Activated CD4-positive, alpha-beta memory T cell treated with anti-CD3 and anti-CD28 coated beads, Interleukin-2, amount 10 ng/mL, durations not matched to agents 7 days and 5 days (primary cell): ENCODE measurements at places on chromosomes 5 and 9. TPM values are rescaled to one million over a fixed set of nuclear protein-coding genes. Genes with fewer than 3 reads are reported as not detected.

- H3K27me3 ChIP-seq = no peaks in the 10 kb centered on the region
- H3K27ac ChIP-seq = no peak overlapping the region
- H3K36me3 ChIP-seq = no peaks in the 10 kb centered on the region
- DNase-seq = no peak
These were observed 2.9 kb upstream of the OR13C2 start for GRCh38 chr9:104608336-104608735.

DNA sequence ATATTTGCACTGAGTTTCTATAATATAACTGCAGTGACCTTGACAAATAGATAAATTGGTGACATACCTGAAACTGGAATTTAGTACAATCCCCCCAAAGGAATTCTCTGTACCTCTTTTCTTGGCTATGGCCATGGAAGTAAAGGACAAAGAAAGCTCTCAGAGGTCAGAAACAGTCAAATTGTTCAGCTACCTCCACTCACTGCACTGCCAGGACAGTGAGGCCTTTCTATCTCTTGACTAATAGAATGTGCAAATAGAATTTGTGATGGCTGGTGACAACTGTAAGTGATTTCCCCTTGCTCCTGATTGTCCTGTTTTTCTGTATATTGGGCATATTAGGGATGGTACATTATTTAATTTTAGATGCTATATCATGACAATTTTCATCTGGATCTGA, 67.1 kb downstream of the CCDC192 start:
- DNase-seq = no peak
- no peak overlapping the region for H3K27ac ChIP-seq
- peaks cover 14% of the 10 kb centered on the region for H3K27me3 ChIP-seq
- H3K36me3 ChIP-seq = no peaks in the 10 kb centered on the region
- no peaks in the 10 kb centered on the region for H3K4me1 ChIP-seq

- no peak overlapping the region for H3K4me3 ChIP-seq
- H3K4me1 ChIP-seq = no peaks in the 10 kb centered on the region
- H3K27me3 ChIP-seq = peaks cover 32% of the 10 kb centered on the region
- no peaks in the 10 kb centered on the region for H3K36me3 ChIP-seq
- no peak overlapping the region for H3K27ac ChIP-seq
These were observed 8.4 kb upstream of the RANBP3L start for GRCh38 chr5:36310138-36310537.

Gene KCNT1
- not detected for total RNA-seq

Gene SLC45A2
- total RNA-seq = 0.23 TPM

Gene KCNV2
- total RNA-seq = not detected

DNA sequence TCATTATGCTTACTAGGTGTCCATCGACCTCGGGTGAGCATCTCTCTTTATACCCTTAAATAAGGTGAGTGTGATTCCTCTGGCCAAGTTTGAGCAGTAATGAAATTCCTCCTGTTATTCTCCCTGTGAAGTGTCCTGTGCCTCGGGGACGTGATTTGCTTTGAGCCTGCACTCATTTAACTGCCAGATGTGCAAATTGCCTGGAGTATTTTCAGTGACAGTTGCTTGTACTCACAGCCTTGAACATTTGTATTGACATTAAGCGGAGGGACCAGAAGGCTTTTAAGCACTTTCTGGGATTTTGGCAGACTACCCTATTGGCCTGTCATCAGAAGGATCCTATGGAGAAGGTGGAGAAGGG, 126.9 kb downstream of the DOCK2 start:
- no peak overlapping the region for H3K27ac ChIP-seq
- H3K4me1 ChIP-seq = no peaks in the 10 kb centered on the region
- peaks cover 66% of the 10 kb centered on the region for H3K36me3 ChIP-seq
- no peak for DNase-seq

- H3K27ac ChIP-seq = no peak overlapping the region
- no peaks in the 10 kb centered on the region for H3K36me3 ChIP-seq
- no peak for DNase-seq
- no peaks in the 10 kb centered on the region for H3K4me1 ChIP-seq
- no peaks in the 10 kb centered on the region for H3K27me3 ChIP-seq
- no peak overlapping the region for H3K4me3 ChIP-seq
These were observed 45.1 kb downstream of the PCSK5 start for GRCh38 chr9:75935591-75935990.

- H3K4me3 ChIP-seq = no peak overlapping the region
- peaks cover 6% of the 10 kb centered on the region for H3K4me1 ChIP-seq
- DNase-seq = no peak
- H3K36me3 ChIP-seq = no peaks in the 10 kb centered on the region
- H3K27ac ChIP-seq = no peak overlapping the region
These were observed 12.6 kb downstream of the ANKDD1B start for GRCh38 chr5:75623846-75624245.

DNA sequence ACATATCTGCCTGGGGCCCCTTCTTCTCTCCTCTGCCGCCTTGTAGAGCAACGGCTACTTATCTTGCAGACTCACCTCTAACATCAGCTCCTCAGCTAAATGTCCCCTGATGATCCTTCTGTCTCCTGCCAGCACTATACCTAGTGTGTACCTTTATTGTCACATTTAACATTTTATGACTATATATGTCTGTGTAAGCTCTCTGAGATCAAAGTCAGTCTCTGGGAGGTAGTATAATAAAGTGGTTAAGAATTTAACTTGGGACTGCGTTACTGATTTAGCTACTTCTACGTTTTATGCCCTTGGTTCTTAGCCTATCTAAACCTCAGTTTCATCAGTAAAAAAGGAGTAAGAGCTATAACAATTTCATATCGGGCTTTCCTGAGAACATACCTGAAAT, 2.2 kb downstream of the TMED7 start:
- H3K36me3 ChIP-seq = peaks cover 31% of the 10 kb centered on the region
- no peak for DNase-seq
- no peaks in the 10 kb centered on the region for H3K27me3 ChIP-seq

GRCh38 chr5:122236270-122237040, 75.6 kb upstream of the SNCAIP start:
- H3K27ac ChIP-seq = no peak overlapping the region
- H3K4me1 ChIP-seq = no peaks in the 10 kb centered on the region
- H3K4me3 ChIP-seq = no peak overlapping the region
- DNase-seq = no peak

GRCh38 chr9:132221941-132222340, 60.1 kb downstream of the NTNG2 start:
- no peak for DNase-seq
- H3K4me1 ChIP-seq = peaks cover 1% of the 10 kb centered on the region
- no peak overlapping the region for H3K27ac ChIP-seq

DNA sequence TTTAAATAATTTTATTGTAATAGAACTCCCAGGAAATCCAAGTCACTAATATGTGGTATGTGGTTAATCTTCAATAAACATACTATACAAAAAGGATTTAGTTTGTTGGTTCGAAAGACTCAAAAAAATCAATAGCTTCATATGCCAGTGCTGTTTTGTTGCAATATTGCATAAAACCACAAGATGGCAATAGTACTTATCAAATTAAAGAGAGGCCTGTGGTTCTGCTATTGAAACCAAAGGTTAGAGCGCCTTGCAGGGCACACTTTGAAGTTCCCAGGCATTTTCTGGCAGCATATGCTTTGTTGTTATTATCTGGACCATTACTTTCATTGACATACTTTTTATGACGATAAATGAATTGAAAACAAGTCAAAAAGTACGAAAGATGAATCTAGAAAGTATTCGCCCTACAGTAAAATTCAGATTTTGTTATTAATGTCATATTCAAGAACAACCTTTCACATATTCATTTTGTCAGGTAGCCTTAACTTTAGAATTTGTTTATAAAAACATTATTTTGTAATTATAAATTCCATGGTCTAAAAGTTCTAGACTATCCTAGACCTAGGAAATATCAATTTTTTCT, 316.3 kb downstream of the MCTP1 start:
- no peak for DNase-seq
- no peak overlapping the region for H3K4me3 ChIP-seq
- H3K27ac ChIP-seq = no peak overlapping the region

DNA sequence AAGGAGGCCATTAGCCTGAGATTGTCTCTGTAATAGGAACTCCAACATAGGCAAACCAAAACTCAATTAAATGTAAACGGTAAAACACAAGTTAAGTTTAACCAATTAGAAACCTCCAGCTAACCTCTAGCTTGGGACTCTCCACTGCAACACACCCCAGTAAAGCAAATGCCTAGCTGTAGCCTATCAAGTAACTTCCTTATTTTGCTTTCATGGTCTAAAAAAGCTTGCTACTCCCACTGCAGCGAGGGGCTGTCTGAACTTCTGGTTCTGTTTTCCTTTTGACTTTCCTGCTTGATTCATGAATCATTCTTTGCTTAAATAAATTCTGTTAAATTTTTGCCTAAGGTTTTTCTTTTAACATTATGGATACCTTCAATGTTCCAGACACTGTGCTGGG, 24.4 kb upstream of the C5orf46 start:
- DNase-seq = no peak
- H3K27ac ChIP-seq = no peak overlapping the region
- no peaks in the 10 kb centered on the region for H3K4me1 ChIP-seq
- no peaks in the 10 kb centered on the region for H3K36me3 ChIP-seq
- H3K27me3 ChIP-seq = no peaks in the 10 kb centered on the region
- no peak overlapping the region for H3K4me3 ChIP-seq

DNA sequence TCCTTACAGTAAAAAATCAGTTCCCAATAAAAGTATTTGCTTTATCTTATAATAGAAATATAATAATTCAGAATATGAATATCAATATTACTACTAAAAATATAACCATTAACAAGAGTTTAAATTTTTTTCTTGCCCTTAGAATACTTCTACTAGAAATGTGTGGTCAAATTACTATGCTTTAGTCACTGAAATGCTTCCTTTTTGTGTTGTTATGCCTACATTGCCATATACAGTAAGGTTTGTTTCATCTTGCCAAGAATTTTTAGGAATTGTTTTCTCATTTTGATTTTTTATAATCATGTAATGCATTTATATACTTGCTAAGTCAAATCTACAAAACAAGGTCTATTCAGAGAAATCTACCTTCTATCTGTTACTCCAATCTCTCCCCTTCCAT, 181.7 kb downstream of the CDK5RAP2 start:
- no peak overlapping the region for H3K27ac ChIP-seq
- peaks cover 43% of the 10 kb centered on the region for H3K4me1 ChIP-seq
- no peak for DNase-seq
- H3K4me3 ChIP-seq = no peak overlapping the region
- peaks cover 67% of the 10 kb centered on the region for H3K36me3 ChIP-seq

Gene HRCT1
- not detected for total RNA-seq

DNA sequence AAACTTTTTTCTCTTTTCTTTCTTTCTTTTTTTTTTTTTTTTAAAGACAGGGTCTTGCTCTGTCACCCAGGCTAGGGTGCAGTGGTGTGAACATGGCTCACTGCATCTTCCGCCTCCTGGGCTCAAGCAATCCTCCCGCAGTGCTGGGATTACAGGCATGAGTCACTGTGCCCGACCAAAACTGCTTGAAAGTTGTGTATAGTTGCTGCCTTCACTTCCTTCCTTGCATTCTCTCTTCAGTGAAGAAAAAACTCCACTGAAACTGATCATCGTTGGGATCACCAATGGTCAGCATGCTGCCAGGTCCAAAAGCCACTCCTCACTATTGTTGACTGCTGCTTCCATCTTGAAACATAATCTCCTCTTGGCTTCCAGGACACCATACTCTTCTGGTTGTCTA, 66.6 kb upstream of the CTNNA1 start:
- DNase-seq = no peak
- H3K36me3 ChIP-seq = no peaks in the 10 kb centered on the region
- H3K27me3 ChIP-seq = peaks cover 52% of the 10 kb centered on the region
- H3K27ac ChIP-seq = no peak overlapping the region
- H3K4me3 ChIP-seq = no peak overlapping the region
- peaks cover 2% of the 10 kb centered on the region for H3K4me1 ChIP-seq

GRCh38 chr5:10564838-10565784, 1.2 kb downstream of the ANKRD33B start:
- H3K27me3 ChIP-seq = peaks cover 20% of the 10 kb centered on the region
- H3K36me3 ChIP-seq = no peaks in the 10 kb centered on the region
- peaks cover 38% of the 10 kb centered on the region for H3K4me1 ChIP-seq
- peak overlapping the region; percentile 58 for H3K27ac ChIP-seq
- peak overlapping the region; percentile 88 for H3K4me3 ChIP-seq

- no peaks in the 10 kb centered on the region for H3K4me1 ChIP-seq
- H3K36me3 ChIP-seq = no peaks in the 10 kb centered on the region
- no peak overlapping the region for H3K27ac ChIP-seq
- no peak for DNase-seq
- peaks cover 16% of the 10 kb centered on the region for H3K27me3 ChIP-seq
- H3K4me3 ChIP-seq = no peak overlapping the region
These were observed 26.0 kb upstream of the CEP72 start for GRCh38 chr5:585962-586628.

DNA sequence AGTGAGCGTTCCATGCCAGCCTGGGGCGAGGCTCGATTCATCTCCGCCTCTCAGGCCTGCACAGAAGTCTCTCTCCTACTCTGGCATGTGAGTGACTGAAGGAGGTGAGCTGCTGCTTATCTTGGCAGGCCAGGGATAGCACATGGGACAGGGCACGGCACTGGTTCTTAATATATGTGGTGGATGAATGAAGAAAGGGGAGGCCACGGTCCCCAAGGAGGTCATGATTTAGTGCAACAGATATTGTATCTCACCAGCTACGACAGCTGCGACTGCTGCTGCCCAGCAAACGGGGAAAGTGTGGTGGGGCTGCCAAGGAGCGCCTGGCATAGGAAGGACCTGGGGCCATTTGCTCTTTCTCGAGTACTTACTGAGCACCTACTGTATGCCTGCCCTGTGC, 19.3 kb upstream of the MAPK9 start:
- no peaks in the 10 kb centered on the region for H3K36me3 ChIP-seq
- H3K4me3 ChIP-seq = no peak overlapping the region
- H3K4me1 ChIP-seq = peaks cover 9% of the 10 kb centered on the region
- DNase-seq = no peak

Gene DNM1
- total RNA-seq = 0.40 TPM

Gene IL33
- not detected for total RNA-seq

Gene LPAR1
- not detected for total RNA-seq

DNA sequence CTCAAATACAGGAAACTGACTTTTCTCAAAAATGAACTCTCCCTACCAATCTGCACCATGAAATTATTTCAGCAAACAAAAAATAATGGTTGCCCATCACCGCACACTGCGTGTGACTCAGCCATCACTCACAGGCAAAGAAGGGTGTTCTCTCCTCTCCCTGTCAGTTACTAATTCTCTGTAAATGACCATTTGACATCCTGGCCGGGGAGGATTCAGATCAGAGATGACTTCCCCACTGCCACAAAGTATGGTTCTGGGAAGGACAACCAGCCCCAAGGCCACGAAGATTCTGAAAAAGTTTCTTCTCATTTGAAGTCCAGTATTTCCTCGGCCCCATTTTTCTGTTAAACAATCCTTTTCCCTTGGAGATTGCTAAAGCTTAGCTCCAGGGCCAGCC, 199.4 kb downstream of the AUH start:
- H3K4me3 ChIP-seq = peak overlapping the region; percentile 88
- H3K27me3 ChIP-seq = no peaks in the 10 kb centered on the region
- peak overlapping the region; percentile 94 for H3K27ac ChIP-seq
- H3K36me3 ChIP-seq = peaks cover 57% of the 10 kb centered on the region
- H3K4me1 ChIP-seq = peaks cover 86% of the 10 kb centered on the region

- H3K4me3 ChIP-seq = no peak overlapping the region
- H3K4me1 ChIP-seq = no peaks in the 10 kb centered on the region
- no peak for DNase-seq
- no peaks in the 10 kb centered on the region for H3K27me3 ChIP-seq
These were observed 165.4 kb upstream of the LHFPL2 start for GRCh38 chr5:78813906-78814530.
